WTC11 (cell line): ENCODE measurements at places on chromosomes 11 and 22.

DNA sequence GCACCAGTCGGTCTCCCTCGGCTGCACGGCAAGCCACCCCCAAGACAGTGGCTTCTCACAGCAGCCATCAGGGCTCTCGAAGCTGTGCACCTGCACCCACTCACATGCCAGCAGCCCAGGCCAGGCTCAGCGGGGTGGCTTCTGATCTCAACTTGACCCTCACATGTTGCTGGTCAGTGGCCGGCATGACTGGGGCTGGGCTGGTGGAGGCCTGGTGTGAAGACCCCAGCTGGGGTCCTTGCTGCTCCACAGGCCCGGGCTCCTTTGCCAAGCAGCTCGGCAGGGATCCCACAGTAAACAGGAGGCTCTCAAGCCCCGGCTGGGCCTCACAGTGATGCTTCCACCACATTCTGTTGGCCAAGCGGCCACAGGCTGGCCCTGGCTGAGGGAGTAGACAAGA is 128.2 kb downstream of the BRD1 start:
- DNase-seq, result no peak

DNA sequence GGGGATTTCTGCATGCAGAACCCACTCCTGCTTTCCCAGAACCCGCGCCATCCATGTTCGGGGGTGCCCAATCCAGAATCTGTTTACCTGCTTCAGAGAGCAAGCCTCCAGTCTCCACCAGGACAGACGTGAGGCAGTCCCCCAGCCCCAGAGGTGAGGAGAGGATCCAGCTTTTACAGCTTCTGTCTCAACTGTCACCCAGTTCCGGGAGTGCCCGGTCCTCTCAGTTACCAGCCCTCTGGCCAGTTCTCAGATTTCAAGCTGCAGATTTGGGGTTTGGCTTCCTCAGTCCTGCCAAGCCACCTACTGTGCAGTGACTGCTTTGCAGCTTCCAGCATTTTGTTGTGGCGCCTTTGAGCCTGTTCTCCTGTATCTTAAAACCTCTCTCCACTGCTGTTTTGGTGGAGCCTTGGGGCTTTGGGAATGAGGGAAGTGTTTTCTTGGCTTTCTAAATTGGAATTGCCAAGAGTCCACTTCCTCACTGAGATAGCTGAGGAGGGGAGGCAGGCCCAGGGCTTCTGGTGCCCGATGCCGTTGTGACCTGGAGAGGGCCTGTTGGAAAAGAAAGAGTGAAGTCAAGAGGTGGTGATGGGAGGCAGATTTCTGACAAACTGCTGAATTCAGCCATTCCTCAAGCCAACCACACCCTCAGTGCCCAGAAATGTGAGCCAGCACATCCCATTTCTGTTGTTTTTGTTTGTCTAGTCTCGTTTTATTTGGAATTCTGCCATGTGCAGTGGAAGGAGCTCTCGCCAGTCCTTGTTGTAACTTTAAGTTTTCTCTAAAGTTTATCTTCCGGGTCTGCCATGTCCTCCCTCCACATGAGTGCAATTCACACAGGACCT is 513.4 kb downstream of the TBC1D22A start:
- DNase-seq, result peak; percentile 35

DNA sequence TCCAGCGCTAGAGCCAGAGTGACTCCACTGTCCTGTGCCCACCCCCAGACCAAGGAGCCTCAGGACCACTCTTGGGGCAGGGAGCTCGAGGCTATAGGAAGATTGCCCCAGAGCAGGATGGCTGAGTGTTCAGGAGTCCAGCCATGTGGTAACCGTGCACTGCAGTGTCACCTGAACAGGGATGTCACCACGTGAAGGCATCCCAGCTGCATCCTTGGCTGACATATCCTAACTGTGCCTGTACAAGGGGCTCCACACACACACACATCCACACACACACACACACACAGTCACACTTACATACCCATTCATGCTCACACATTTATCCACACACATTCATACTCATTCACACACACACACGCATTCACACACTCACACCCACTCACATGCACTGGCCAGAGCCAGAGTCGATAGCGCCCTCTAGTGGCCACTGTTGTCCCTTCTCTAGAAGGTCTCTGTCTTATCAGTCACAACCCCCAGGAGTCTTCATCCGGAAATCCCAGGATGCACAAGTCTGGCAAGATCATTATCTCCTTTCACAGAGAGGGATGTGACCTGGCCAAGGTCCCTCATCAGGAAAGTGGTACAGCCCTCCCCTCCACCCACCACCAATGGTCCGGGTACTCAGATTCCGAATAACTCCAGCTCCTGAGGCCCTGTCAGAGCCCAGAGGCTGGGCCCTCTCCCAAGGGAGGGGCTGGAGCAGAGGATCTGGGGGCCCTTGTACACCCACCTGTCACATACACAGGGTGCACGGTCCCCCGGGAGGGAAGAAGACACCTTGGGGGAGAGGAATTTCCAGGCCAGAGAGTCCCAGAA is 55.1 kb downstream of the IGLL5 start:
- peak; percentile 91 for DNase-seq

- peak; percentile 21 for DNase-seq
These were observed 92.6 kb downstream of the DEPDC5 start for GRCh38 chr22:31846161-31847115.

GRCh38 chr22:25199731-25200520 is at the start of gene CRYBB3:
TSS of gene CRYBB3 (plus strand) at chr22:25199858. CDS start at chr22:25201397, 1,539 bp downstream.
- DNase-seq, result no peak
